Activated T-cell treated with anti-CD3 and anti-CD28 coated beads, Interleukin-2, amount 50 U/mL, for 24 hours (primary cell): ENCODE measurements at places on chromosomes 6 and 20.

- DNase-seq = no peak
Observed at GRCh38 chr20:37856932-37857660, 45.8 kb upstream of the VSTM2L start.

GRCh38 chr6:5084360-5084780, 771 bp upstream of the PPP1R3G start:
- no peak for DNase-seq

DNA sequence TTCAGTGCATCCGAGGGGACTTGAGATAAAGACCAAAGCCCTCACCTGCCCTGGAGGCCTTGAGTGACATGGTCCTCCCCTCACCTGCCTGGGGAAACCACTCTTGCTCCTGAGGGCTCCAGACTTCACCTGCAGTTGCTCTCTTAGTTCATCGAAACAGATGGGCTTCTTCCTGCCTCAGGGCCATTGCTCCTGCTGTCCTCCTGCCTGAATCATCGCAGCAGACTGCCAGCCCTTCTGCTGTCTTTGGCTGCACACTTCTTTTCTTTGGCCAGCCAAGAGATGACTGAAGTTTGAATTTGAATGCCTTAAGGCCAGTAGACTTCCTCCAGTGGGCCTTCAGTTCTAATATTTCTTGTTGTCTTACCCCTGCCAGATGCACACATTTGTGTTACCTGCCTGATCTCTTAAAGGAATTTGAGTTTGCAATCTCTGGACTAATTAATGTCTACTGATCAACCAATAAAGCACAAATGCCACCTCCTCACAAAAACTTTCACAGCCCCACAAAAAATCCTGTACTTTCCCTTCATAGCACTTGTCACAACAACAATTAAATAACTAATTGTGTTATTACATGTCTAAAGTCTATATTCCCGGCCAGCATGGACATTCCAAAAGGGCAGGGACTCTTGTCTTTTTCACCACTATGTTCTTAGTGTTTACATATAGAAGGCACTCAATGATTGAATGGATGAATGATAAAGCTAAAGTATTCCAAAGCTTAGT, 56.7 kb upstream of the SGK1 start:
- no peak for DNase-seq

- no peak for DNase-seq
Observed at GRCh38 chr20:57524511-57525176, at the start of gene CTCFL. TSS of gene CTCFL (minus strand) at chr20:57525140. CDS start at chr20:57524205, 935 bp downstream.

- DNase-seq = no peak
Observed at GRCh38 chr6:11845664-11846577, 67.3 kb upstream of the ADTRP start.

- no peak for DNase-seq
Observed at GRCh38 chr6:149979293-149979692, 15.6 kb downstream of the ULBP1 start.

GRCh38 chr6:130507666-130508028, 141.8 kb downstream of the TMEM200A start:
- no peak for DNase-seq

GRCh38 chr6:37783025-37783855, 36.3 kb upstream of the ZFAND3 start:
- peak; percentile 57 for DNase-seq

GRCh38 chr6:113570161-113570560, 287.0 kb upstream of the MARCKS start:
- DNase-seq = no peak

GRCh38 chr6:6105472-6106036, 98.8 kb upstream of the NRN1 start:
- DNase-seq = no peak

DNA sequence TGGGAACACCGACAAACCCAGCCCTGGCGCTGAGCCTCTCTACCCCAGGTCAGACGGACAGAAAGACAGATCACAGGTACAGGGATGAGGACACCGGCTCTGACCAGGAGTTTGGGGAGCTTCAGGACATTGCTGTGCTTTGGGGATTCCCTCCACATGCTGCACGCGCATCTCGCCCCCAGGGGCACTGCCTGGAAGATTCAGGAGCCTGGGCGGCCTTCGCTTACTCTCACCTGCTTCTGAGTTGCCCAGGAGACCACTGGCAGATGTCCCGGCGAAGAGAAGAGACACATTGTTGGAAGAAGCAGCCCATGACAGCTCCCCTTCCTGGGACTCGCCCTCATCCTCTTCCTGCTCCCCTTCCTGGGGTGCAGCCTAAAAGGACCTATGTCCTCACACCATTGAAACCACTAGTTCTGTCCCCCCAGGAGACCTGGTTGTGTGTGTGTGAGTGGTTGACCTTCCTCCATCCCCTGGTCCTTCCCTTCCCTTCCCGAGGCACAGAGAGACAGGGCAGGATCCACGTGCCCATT, 15.3 kb downstream of the VEGFA start:
- DNase-seq = no peak

- DNase-seq = no peak
Observed at GRCh38 chr6:74551896-74552295, 654.0 kb downstream of the COL12A1 start.

DNA sequence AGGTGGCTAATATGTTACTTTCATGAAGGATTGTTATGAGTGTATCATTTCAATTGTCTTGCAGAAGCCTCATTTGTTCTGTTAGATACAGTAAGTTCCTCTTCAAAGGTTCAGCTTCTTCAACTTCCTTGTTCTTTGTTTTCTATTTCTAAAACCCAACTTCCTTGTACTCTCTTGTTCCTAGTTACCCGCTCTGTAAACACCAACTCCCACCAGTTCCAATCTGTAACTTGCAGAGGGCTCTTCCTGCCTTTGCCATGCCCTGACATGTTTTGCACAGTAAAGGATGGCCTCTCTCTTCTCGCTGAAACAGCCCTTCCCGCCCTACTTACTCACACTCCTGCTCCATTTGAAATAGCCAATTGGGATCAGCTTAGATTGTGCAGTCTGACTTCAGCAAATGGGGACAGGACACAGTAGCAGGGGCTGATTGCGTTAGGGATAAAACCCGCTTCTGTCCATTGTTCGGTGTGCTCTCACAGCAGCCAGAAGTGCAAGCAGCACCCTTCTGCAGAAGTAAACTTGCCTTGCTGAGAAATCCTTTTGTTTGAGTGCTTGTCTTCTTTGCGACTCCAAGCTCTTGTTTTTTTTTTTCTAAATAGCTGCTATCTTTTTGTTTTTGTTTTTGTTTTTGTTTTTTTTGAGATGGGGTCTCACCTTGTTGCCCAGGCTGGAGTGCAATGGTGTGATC, 45.9 kb upstream of the POU5F1 start:
- DNase-seq = no peak

- peak; percentile 67 for DNase-seq
Observed at GRCh38 chr6:150813319-150813992, 52.0 kb upstream of the MTHFD1L start.

- DNase-seq = no peak
Observed at GRCh38 chr6:41494212-41495110, 51.7 kb upstream of the FOXP4 start.

- DNase-seq = no peak
Observed at GRCh38 chr6:114556846-114557488, 214.1 kb upstream of the HS3ST5 start.

- no peak for DNase-seq
Observed at GRCh38 chr6:132973514-132973993, 159.2 kb downstream of the RPS12 start.

GRCh38 chr20:41969656-41970055, 351.5 kb upstream of the CHD6 start:
- DNase-seq = no peak

- no peak for DNase-seq
Observed at GRCh38 chr6:109308018-109308492, 74.2 kb downstream of the CD164 start.

- no peak for DNase-seq
Observed at GRCh38 chr6:42967228-42967627, 6.7 kb downstream of the GNMT start.

GRCh38 chr6:114339706-114340105, 3.1 kb downstream of the HS3ST5 start:
- no peak for DNase-seq

GRCh38 chr6:27553123-27553904, 80.4 kb upstream of the ZNF184 start:
- peak; percentile 51 for DNase-seq

GRCh38 chr6:20001286-20001685, 164.1 kb downstream of the ID4 start:
- no peak for DNase-seq

GRCh38 chr6:101935732-101936131, 542.2 kb downstream of the GRIK2 start:
- DNase-seq = no peak

DNA sequence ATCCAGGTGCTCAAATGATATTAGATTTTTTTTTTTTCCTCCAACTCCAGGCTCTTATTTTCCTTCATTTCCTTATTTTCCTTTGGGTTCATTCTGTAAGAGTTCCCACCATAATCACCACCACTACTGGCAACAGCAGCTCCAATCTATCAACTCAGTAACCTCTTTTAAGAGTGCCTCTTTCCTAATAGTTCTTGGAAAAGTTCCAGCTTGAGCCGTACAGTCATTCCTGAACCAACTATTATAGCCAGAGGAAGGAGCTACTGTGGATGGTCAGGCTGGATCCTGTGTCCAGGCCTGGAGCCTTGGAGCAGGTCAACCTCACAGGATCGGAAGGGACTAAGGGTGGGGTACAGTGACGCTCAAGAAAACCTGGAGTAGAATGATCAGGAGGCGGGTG, 4.2 kb upstream of the ANGPT4 start:
- no peak for DNase-seq

DNA sequence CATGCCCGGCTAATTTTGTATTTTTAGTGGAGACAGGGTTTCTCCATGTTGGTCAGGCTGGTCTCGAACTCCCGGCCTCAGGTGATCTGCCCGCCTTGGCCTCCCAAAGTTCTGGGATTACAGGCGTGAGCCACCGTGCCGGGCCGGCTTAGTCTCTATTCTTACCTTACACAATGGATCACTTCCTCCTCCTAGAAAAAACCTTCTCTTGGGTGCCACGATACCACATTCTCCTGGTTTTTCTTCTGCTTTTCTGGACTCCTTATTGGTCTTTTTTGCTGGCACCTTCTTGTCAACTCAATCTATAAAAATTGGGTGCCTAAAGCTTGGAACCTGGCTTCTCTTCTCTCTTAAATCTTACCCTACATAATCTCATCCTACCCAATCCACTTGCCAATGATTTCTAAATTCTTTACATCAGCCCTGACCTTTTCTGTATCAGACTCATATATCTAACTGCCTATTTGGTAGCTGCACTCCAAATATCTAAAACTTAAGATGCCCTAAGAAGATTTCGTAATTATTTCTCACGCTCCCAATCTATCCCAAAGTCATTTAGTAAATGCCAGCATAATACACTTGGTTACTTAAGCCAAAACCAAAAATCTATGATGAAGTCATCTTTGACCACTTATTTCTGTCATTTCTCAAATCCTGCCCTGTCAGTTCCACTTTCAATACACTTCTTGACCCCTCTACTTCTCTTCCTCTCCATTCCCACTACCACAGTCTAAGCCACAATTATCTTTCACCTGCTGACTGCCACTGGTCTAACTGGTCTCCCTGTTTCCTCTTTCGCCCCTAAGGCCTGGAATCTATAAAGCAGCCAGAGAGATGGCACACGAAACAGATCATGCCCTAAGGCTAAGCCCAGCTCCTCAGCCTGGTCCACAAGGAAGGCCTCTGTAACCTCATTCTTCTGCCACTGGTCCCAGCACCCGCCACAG, 43.2 kb downstream of the ELMO2 start:
- DNase-seq = no peak

DNA sequence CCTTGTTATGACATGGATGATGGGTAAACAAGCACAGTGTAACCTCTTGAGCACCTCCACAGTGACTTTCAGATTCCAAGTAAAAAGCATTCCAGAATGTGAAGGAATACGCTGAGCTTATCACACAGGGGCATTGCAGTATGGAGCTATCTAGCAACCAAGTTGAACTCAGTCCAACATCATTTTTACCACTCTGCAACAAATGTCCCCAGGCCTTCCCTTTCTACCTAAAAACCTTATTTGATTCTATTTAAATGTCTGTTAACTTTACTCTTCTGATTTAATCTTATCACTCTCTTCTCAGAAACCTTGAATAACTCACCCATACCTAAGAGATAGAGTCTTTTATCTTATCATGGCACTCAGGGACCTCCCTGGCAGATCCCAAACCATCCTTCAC, 195.8 kb upstream of the CDYL start:
- no peak for DNase-seq

DNA sequence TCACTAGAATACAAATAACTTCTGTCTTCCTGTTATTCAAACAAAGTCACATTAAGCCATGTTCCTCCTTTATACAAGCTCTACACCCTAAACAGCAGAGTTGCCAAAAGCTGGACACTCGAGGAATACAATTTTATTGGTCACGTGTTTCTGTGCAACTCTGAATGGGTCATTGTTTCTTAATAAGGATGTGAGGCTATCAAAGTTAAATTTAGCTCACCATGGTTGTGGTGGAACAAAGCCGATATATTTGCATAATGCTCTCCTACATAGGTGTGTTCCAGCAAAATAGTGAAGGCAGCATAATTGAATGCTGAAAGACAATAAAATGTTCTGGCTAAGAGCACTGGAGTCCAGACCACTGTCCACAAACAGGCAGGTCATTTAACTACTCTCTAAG, 36.9 kb upstream of the CD2AP start:
- DNase-seq = no peak

GRCh38 chr6:133705066-133705465, 183.8 kb upstream of the TCF21 start:
- no peak for DNase-seq

- DNase-seq = no peak
Observed at GRCh38 chr6:154267508-154268106, 89.0 kb downstream of the IPCEF1 start.

GRCh38 chr20:37992802-37993409, 40.4 kb downstream of the TTI1 start:
- no peak for DNase-seq

DNA sequence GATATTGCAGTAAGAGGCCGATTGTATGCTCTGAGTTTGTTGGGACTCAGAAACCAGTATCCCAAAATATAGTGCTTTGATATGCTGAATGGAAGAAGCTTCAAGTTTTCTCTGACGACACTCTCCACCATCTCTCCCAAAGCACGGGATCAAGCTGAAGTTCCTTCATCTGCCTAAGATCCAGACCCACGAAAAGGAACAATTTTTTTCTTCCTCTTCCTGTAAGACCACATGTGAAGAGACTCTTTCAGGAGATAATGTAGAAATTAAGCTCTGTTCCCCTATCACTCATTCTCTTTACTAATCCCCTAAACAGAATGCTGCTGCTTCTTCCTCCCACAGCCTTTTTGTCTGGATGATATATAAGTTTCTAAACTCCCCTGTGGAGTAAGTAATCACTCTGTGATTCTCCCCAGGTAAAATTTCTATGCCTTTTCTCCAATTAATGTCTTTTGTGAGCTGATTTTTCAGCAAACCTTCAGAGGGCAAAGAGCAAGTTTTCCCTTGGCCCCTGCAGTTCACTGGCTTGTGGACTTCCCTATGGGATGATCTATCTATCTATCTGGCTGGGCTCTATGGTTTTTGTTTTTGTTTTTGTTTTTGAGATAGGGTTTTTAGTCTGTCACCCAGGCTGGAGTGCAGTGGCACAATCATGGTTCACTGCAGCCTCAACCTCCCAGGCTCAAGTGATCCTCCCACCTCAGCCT, 13.5 kb upstream of the PNRC1 start:
- DNase-seq = no peak
